ENCODE measurements at places on chromosomes 7 and 10.

DNA sequence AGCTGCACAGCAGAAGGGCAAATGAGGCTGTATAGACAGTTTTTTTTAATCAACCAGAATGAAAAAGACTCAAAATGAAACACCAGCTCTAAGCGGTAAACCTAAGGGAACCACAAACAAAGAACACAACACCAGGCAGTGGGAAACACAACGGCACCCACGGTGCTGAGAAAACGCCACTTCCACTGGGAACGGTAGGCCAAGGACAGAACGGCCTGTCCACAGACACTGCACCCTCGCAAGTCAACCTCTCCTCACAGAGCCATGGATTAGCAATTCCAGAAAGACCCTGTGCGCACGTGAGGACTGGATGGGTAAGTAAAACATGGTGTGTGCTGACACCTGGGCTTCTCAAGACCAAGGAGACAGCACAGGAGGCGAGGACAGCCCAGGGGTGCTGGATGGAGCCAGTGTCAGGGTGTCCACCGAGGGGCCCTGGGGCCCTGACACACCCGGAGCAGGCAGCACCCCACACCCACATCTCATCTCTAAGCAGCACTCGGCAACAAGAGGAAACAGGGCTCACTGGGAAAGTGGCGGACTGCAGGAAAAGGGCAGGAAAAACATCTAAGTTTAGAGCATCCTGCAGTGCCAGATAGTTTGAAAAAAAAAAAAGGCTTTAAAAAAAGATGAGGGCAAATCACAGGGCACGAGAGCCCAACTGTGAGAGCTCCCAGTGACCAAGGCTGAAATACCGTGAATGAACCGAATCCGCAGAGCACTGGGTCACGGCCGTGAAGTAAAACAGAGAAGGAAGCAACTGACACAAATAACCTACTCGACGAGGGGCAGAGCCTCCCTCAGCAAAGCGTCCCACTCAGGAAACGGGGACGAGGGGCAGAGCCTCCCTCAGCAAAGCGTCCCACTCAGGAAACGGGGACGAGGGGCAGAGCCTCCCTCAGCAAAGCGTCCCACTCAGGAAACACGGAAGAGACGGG lies 120.2 kb downstream of the MAD1L1 start:
- DNase-seq: no peak

GRCh38 chr7:123367484-123368122 lies 166.8 kb downstream of the IQUB start:
- no peak for DNase-seq

DNA sequence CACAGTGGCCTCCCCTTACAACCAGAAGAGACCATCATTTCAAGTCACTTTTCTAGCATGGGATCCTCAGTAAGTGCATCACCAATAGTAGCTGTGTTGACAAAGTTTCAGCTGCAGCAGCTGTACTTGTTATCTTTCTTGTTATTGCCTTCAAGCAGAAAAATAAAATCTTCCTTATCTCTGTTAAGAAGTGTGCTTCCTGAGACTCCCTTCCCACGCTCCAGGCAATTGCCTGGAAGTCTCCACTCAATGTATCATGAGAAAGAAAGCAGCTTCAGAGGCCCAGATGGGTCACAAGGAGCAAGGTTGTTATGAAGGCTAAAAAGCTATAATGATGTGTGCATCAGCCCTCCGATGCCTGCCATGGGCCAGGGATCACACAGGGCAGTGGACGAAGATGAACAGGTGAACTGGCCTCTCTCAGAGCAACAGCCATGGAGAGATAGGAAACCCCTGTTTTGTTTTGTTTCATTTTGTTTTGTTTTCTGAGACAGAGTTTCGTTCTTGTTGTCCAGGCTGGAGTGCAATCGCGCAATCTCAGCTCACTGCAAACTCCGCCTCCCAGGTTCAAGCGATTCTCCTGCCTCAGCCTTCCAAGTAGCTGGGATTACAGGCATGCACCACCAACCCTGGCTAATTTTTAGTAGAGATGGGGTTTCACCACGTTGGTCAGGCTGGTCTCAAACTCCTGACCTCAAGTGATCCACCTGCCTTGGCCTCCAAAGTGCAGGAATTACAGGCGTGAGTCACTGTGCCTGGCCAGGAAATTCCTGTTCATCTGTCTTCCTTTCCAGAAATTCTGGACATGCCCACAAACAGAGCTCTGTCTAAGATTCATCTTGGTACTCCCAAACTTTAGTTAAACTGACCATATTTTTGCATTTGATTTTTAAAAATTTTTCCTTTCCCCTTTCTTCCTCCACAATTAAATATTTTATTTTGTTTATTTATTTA lies 340.5 kb downstream of the TNS3 start:
- DNase-seq: no peak

GRCh38 chr7:15686957-15687545 lies 568 bp upstream of the MEOX2 start:
- no peak for DNase-seq

GRCh38 chr10:60739558-60739957 lies 38.7 kb upstream of the CDK1 start:
- DNase-seq: no peak
